Endothelial cell of coronary artery (primary cell): ENCODE measurements at places on chromosomes 5 and 9. TPM values are rescaled to one million over a fixed set of nuclear protein-coding genes. Genes with fewer than 3 reads are reported as not detected.

Gene LHFPL2
- 40.1 and 49.2 TPM in 2 replicates for total RNA-seq

Gene IL4
- total RNA-seq: not detected in 2 replicates

Gene NTNG2
- 0.28 and 0.54 TPM in 2 replicates for total RNA-seq

Gene LCN9
- not detected in 2 replicates for total RNA-seq

Gene CCL27
- total RNA-seq: not detected in 2 replicates

Gene PCDHGA12
- 4.8 and 6.7 TPM in 2 replicates for total RNA-seq

Gene ADGRD2
- not detected in 2 replicates for total RNA-seq

Gene FOXI1
- under 0.01 TPM in 1 of 2 replicates, not detected in the other for total RNA-seq

Gene SIMC1
- total RNA-seq: 2.2 and 3.6 TPM in 2 replicates

Gene UCK1
- 15.8 and 16.6 TPM in 2 replicates for total RNA-seq
